NCI-H510A (cell line): ENCODE measurements at places on chromosomes 1 and 21.

DNA sequence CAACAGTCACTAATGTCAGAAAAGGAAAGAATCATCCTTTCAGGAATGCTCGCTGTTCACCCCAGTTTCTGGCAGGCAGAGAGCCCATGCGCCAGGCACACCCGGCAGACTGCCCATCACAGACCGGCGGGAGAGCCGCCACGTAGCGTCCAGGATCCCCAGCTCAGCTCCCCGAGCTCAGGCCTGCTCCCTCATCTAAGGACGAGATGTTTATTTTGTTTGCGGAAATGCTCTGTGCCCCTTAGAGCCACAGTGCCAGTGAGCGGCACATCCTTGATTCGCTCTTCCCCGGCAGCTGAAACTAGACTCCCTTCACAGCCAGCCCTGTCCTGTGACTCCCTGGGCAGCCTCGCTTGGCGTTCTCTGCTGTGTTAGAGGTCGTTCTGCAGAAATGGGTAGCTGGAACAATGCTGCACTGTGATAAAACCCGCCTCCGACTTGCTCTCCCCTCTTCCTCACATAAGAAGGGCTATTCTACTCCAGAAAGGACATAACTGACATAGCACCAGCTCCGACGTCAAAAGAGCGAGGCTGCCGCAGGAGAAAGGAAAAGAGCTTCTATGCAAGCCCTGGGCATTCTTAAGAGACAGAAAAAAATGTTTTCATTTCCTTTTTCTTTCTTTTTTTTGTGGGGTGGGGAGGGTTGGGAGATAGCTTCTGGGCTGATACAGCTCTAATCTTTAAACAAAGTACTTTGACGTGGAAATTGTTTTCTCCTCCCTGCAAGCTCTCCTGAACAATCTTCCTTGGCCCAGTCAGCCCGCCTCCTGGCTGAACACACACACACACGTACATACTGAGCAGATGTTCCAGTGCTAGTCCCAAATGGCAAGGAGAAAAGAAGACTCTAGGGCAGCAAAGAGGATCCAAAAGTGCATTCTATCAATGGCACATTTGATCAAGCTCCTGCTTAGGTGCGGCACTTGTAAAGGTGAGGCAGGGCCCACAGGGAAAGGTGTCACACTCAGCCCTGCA is 37.2 kb downstream of the MRAP start:
- DNase-seq: no peak

DNA sequence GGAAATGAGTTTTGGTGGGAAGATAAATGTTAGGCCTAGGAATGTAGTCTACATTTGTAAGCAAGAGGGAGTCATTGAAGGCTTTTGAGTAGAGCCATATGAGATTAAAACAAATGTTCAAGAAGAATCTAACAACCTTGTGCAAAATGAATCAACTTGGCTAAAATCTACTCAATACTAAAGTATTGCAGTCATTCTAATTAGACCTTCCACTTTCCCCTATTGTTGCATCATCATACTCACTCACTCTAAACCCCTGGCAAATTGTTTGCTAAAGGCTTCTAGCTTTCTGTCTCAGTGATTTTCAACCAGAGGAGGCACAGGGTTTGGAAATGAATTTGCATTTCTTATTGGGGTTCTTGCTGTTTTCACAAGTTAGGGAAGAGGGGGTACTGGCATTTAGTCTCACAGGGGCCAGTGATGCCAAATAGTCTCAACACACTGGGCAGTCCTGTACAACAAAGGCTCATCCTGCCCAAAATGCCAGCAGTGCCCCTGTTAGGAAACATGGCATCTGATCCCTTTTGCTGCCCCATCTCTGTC is 85.3 kb downstream of the SEC16B start:
- DNase-seq: no peak

GRCh38 chr1:58922302-58923089 is 138.6 kb upstream of the JUN start:
- no peak for DNase-seq

DNA sequence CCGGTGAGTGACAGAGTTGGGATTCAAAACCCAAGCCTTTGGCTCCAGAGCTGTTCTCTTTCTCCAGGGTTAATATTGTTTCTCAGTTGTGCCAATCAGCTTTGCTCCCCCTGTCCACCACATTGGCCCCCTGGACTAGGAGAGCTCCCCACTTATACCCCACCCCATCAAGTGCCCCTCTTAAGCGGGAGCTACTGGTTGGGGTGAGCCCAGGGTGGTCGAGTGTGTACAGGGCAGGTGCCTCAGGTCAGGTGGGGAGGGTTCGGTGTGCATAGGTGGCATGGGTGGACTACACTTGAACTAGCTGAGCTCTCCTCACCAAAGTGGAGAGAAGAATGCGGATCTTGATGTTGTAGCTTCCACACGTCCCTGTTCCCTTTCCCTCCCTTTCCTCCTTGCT is 14.2 kb downstream of the KCNA2 start:
- no peak for DNase-seq

GRCh38 chr1:238900334-238900865 is 486.0 kb upstream of the CHRM3 start:
- no peak for DNase-seq

- DNase-seq: no peak
These were observed 20.7 kb downstream of the AGT start for GRCh38 chr1:230693221-230693620.

DNA sequence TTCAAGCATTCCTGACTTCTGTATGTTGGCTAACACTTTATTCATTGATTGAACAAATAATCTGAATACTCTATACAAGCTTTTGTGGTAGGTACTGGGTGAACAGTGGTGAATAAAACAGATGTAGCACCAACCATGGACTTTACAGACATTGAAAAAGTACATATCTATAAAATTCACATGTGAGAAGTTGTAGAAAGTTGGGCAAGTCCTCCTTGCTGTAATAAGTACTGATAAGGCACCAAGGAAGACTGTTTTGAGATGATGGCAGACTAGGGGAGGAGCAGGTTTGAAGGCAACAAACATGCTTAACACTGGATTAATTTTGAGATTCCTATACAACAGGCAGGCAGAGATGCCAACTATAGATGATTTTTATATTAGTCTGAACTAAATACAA is 42.4 kb downstream of the RNF2 start:
- no peak for DNase-seq

- no peak for DNase-seq
These were observed 5.8 kb upstream of the IKBKE start for GRCh38 chr1:206464456-206464964.

DNA sequence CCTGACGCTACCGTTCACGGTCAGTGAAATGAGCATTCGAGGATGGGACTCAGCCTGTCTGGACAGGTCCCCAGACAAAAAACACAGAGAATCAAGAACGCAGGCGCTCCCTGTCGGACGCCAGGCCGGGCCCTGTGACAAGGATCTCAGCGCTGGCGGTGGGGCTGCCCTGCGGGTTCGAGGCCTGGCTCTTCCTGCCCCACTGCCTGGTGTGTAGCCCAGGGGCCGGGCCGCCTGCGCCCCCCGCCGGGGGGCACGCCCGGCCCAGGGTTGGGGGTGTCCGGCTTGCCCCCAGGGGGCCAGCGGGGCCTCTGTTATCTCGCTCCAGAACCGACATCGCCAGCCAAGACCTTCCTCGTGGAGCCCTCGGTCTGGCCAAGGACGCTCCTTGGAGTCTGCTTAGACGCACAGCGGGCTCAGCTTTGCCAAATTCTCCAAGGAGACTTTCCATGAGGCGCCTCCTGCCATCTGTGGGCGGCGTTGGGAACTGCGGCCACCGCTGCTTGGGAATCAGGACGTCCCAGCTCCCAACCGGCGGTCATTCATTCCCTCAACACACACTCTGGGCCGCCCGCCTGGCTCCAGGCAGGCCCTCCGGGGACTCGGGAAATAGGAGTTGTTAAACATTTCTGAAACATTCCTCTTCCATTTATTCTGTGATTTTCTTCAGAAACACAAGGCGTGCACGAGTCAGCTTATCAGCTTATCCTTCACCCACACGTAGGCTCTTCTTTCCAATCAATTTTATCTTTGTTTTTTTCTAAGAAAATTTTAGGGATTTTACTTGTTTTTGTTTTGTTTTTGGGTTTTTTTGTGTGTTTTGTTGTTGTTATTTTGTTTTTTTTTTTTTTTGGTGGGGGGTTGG is 11.3 kb upstream of the RIPK4 start:
- peak; percentile 60 for DNase-seq

GRCh38 chr1:1061682-1062345 is 12.3 kb downstream of the RNF223 start:
- DNase-seq: no peak

DNA sequence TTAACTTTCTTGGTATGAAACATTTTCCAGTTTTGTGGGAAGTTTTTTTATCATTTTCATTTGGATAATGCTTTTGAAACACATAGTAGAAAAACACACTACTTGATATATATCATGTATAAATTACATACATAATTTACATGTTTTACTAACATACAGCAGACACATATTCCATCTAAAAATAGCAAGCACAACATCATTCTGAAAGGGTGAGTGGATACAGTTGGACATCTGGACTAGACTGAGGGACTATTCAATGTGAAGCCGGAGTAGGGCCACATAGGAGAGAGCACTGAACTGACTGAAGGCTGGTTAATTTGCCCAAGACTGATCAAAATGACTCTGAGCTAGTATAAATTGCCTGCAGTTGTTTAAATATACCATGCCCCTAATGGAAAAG is 11.7 kb downstream of the CDKN2C start:
- no peak for DNase-seq

DNA sequence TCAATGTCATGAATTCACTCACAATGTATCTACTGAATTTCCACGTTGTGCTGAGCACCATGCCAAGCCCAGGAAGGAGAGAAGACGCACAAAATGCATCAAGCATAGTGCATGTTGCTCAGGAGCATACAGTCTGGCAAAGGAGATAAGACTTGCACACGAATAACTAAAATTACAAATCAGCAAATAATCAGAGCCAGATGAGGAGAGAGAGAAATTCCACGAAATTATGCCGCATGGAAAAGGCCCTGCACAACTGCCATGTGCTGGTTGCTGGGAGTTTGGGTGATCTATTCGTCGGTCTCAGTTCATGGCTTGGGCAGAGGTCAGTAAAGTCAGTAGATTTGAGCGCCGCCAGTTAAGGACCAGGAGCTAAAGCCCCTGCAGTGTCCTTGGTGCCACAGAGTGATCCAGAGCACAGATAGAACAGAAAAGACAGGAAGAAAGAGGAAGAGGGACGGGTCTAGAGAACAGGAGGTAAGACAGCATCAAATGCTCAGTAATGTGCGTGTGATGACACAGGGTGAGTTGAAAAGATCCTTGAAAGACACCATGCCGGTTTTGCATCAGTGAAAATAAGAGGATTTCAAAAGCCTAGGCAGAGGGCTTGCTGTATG is 55.1 kb upstream of the ZNF281 start:
- no peak for DNase-seq

- DNase-seq: no peak
These were observed 27.5 kb downstream of the SPAG17 start for GRCh38 chr1:118157506-118157905.

GRCh38 chr1:70083519-70083918 is 121.9 kb downstream of the LRRC40 start:
- no peak for DNase-seq

DNA sequence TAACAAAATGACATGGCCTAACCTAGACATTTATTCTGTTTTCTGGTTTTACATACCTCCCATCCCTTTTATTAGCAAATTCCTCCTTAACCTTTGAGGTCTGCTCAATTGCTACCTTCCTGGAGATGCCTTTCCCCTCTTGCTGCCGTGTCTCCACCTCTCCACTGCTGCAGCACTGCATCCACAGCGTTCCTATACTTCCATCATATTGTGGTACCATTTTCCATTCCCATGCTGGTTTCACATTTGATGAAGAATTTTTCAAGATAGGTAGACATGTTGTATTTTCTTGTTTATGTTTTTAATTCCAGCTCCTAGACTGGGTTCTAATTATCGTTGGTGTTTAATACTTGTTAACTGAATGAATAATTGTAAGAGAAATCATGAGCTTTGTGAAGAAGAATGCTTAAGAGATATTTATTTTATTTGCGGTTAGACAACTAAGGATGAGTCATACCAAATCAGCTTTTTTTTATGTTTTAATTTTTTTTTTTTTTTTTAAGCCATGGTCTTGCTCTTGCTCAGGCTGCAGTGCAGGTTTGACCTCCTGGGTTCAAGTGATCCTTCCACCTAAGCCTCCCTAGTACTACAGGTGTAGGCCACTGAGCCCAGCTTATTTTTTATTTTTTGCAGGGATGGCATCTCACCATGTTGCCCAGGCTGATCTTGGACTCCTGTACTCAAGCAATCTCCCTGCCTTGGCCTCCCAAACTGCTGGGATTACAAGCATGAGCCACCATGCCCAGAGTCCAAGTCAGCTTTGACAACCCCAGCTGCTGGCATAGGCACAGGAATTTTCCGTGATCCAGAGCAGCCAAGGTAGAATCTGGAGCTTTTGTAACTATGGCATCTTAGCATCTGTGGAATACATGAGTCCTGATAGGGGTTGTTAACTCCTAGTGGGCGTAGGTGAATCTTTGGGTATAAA is 44.0 kb downstream of the ATP6V1G3 start:
- DNase-seq: no peak

DNA sequence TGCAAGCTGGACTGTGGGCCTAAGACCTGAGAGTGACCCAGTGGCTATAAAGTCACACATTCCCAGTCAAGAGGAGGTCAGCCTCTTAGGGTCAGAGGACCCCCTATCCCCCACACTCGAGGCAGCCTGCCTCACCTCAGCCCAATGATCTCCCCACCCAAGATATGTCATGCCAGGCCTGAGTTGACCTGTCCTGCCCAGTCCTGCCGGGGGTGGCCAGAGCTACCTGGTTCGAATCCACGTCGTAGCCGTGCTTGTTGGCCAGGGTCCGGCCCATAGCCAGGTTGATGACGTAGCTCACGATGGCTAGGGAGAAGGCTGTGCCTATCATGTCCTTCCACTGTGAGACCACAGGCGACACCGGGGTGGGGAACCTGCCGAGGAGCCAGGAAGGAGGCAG is 15.6 kb downstream of the SLC26A9 start:
- DNase-seq: no peak

- no peak for DNase-seq
These were observed 1.1 kb upstream of the TRPM2 start for GRCh38 chr21:44352253-44352860.
